ENCODE measurements at places on chromosomes 12 and 14.
A peak's percentile ranks its signal among the peaks of the same experiment; 100 is the strongest.

DNA sequence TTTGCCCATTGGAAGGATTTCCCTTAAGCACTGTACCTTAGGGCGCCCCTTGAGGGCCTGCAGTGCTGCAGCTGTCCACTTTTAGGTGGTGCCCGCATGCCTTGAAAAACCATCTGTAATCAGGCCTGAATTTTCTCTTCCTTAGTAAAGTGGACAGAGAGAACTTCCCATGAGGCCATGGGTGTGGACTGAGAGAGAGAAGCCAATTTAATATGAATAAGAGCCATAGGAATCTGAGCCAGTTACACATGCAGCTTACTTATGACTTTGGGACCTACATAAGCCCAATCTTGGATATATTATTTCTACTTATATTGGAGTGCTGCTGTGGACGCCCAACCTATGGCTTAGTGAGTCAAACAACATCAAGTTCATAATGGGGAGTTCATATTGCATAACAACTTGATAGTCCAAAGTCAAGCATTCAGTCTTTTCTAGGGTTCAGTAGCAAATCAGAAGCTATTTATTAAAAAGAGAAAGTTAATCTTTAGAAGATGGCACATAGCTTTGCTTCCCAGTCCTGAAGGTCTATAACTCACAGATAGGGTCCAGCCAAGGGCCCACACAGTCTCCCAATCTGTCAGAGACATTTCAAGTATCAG is 11.1 kb upstream of the ETV6 start:
- DNase-seq = peak; percentile 22

- DNase-seq = no peak
Measured at GRCh38 chr12:59181196-59181777, 261.0 kb upstream of the LRIG3 start.

GRCh38 chr12:95626854-95627253 is 75.6 kb upstream of the USP44 start:
- no peak for DNase-seq

GRCh38 chr14:99565383-99565782 is 38.6 kb downstream of the CCDC85C start:
- no peak for DNase-seq

DNA sequence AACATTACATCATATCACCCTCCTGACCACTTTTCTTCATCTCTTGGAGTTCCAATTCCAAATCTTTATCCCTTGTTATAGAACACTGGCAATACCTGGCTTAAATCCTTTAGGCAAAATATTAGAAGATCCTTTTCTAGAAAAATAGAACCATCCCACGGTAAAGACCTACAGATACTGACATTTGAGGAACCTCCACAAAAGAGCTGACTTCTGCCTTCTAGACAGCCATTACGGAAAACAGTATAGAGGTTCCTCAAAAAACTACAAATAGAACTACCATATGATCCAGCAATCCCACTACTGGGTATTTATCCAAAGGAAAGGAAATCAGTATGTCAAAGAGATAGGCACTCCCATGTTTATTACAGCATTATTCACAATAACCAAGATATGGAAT is 241.7 kb upstream of the AMIGO2 start:
- DNase-seq = no peak

DNA sequence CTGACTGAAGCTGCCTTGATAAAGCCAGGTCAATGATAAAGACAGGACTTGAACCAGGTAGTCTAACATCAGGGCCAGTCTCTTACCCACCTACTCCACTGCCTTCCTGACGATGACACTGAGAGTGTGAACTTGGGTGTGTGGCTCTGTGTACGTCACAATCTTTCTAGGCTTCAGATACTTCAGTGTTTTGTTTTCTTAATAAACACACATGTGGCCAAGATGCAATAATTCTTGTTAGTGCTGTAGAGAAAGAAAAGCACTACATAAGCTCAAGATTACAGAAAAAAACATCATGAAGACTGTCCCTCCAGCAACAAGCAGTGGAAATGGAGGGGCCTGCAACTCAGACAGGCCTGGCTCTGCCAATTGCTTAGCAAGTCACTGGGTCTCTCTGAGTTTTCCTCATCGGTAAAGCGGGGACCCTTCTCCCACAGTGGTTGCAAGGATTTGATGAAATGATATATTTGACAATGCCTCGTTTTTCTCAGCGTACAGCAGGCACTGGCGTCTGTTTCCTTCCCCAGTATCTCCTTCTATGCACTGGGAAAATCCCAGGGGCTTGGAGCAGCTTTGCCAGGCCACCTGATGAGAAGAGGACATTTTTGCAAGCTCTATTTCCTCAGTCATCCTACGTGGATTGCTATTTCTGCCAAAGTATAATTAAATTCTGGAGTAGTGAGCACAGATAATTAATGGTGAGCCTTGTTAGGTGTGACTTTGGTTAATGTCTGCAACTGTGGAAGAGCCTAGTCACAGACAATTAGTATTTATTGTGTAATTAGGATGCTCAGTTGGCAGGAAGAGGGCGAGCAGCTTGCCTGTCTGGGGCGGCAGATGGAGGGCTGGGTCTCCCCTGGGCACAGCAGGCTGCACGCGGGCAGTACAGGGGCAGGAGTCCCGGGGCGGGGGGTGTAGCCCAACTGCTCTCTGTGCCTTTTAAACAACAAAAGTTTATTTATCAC is 55.8 kb upstream of the CHGA start:
- DNase-seq = no peak

GRCh38 chr12:122989225-122989839 is 8.9 kb downstream of the ARL6IP4 start:
- DNase-seq = no peak

GRCh38 chr14:101358320-101359125 is 202.8 kb upstream of the DIO3 start:
- DNase-seq = no peak

GRCh38 chr14:38366374-38366773 is 110.5 kb upstream of the CLEC14A start:
- DNase-seq = no peak

DNA sequence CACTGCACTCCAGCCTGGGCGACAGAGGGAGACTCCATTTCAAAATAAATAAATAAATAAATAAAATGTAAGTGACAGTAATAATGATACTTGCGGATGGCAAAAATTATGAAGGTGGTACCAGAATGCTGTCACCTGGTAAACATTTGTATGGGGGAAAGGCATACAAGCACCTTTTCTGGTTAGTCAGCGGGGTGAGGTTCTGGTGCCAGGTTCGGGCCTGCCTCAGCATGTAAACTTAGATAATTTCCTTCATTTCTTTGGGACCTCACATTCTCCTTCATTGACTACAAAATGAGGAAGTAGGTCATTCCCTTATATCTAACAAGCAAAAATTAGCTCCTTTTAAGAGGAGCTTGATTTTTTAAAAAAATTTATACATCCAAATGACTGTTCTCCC is 10.8 kb downstream of the VTI1B start:
- no peak for DNase-seq

DNA sequence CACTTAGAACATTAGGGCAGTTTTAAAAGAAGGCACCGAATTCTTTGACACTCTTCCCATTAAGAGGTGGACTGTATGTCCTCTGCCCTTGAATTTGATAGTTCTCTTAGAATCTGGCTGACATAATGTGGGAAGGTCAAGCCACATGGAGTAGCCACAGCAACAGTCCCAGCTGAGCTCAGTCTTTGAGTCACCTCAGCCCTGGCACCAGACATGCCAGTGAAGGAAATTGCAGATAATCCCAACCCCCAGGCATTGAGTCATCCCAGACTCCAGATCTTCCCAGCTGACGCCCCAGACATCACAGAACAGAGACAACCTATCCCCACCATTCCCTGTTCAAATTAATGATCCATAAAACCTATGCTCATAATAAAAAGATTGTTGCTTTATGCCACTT is 83.4 kb downstream of the GTF2A1 start:
- DNase-seq = peak; percentile 68

DNA sequence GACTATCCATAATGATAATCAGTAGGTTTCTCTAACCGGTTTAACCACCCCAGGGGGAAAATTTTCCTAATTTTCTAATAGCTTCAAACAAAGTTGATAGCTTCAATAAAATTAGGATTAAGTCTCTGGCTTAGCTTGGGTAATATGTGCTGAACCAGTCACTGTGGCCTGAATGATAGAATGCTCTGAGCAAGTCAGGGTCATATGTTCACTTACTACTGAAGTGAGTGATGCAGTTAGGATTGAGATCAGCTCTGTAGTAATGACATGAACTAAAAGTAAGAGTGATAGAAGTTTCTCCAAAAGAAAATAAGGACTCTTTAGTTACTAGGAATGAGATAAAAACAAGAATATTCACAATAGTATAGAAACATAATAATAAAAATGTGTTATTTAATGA is 32.6 kb downstream of the ETNK1 start:
- no peak for DNase-seq

- no peak for DNase-seq
Measured at GRCh38 chr14:58797010-58797429, 159.3 kb downstream of the DACT1 start.

- DNase-seq = no peak
Measured at GRCh38 chr12:2982361-2982760, 23.2 kb downstream of the TEAD4 start.

DNA sequence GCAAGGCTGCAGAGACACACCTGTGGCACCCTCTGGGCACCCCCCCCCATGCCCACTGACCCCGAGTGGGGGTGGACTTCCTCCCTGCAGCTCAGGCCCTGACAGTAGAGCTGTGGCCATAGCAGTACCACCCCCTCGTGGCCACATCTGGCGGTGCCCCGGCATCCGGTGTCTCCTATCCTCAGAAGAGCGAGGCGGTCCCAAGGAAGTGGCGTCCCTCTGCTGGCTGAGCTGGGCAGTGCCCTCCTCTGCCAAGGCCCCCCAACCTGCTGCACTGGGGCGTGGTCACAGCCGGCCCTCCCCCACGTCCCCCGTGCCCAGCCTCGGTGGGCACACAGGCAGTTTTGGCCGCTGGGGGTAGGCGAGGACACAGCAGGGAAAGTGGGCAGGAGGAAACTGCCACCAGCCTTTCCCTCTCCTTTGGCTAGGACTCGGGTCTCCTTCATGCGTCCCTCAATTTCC is 6.0 kb upstream of the SLC6A12 start:
- DNase-seq = peak; percentile 62

DNA sequence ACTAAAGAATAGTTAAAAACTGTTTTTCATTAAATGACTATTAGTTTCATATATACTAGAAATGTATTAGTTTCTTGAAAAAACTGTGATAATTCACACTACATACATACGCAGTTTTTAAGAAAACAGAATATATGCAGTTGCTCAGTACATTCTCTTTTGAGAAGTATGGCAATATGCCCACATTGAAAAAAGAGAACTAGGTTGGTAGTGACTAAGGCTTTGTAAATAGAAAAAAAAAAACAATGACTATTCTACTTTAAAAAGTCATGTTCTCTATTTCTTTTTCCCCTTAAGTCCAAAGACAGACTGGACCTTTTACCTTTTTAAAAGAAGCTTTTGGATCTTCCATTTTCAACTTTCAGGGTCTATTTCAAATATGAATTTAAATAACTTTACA is 25.0 kb downstream of the SNX6 start:
- DNase-seq = no peak

GRCh38 chr14:104383088-104383995 is 196.2 kb upstream of the C14orf180 start:
- DNase-seq = no peak

DNA sequence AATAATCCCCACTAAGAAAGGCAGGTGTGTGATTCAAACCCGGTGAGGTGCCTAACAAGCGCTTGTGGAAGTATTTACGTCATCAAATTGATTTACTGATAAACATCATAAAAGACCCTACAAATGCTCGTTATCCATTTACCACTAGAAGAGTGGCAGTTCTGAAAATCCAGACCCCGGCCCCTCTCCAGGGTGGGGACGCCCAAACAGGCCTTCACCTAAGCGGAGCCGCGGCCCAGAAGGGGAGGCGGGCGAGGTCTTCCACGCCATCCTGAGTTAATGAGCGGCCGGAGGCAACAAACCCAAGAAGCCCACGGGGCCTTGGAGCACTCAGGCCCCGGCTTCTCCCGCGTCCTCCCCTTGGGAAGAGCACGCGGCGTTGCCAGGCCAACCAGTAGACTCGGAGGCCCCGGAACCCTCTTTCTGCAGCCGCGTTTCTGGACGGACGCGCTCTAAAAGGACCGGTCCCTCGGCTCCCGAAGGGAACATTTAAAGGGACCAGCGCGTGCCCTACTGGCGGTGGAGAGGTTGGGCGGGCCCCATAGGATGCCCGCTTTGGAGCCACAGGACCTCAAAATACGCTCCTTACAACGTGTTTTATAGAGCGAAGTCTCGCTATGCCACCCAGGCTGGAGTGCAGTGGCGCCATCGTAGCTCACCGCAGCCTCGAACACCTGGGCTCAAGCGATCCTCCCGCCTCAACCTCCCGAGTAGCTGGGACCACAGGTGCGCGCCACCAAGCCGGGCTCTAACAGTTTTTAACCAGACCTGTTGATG is 3.5 kb downstream of the PTPN21 start:
- peak; percentile 89 for DNase-seq

GRCh38 chr14:21204167-21205025 is 48.5 kb upstream of the OR5AU1 start:
- no peak for DNase-seq

DNA sequence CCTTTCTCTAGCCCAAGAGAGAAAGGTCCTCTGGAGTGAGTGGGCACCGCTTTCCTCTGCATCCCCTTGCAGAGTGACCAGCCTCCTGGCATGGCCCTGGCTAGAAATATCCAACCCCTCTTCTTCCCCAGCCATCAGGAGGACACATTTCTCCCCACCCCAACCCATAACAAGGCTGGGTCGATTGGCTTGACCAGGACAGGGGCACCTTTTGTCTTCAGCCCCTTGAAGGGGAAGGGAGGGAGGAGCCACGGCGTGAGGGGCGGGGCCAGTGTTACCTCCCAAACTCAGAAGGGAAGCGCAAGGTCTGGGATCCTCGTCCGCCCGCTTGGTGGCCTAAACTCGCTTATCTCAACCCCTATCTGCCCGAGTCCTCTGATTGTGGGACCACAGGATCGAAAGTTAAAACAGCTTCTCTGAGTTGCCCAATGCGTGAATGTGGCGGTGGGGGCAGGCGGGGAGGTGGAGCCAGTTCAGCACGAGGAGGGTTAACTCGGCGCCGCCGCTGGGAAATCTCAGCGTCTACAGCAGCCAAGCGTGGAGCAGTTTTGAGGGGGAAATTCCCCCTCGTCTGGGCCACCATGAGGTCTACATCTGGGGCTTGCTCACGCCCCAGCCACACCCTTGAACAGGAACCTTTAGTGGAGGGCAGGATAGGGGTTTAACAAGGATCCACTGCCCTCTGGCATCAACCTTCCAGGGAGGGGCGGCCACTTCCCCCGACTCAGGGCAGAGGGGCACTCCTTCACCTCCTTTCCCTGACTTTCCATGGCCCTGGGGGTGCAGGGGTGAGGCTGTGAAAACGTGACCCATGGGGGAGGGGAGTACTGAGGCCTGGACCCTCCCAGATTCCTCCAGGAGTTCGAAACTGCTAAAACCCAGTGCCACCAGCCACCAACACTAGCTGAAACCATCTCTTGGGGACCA is 795 bp downstream of the STAT6 start:
- DNase-seq = peak; percentile 67

- no peak for DNase-seq
Measured at GRCh38 chr12:38160318-38161122, 156.1 kb upstream of the ALG10B start.

DNA sequence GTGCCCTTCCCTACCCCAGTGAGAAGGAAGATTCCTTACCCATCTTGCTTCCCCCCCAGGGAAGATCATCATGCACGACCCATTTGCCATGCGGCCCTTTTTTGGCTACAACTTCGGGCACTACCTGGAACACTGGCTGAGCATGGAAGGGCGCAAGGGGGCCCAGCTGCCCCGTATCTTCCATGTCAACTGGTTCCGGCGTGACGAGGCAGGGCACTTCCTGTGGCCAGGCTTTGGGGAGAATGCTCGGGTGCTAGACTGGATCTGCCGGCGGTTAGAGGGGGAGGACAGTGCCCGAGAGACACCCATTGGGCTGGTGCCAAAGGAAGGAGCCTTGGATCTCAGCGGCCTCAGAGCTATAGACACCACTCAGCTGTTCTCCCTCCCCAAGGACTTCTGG is 9.3 kb downstream of the PCK2 start:
- DNase-seq = no peak

Measured in GM03348 (cell line).